NCI-H146 (cell line): ENCODE measurements at places on chromosomes 2 and 18.

DNA sequence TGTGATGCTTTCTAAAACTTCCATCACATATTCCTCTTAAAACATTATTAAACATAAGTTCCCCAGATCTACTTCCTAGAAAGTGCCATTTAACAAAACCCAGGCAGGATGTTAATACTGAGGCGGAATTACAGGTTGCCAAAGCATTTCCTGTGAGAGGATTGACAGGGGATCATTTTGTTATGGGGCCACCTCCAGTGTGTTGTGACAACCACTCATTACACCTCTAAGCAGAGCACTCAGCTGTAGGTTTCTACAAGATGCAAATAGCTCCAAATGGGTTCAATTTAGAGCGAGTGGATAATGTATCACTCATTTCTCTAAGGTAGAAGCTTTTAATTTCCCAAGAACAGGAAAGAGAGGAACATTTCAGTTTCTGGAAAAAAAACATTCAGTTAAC, 1429.5 kb upstream of the ACVR2A start:
- no peak for DNase-seq

GRCh38 chr2:218072002-218072401, 2.9 kb downstream of the RUFY4 start:
- no peak for DNase-seq

DNA sequence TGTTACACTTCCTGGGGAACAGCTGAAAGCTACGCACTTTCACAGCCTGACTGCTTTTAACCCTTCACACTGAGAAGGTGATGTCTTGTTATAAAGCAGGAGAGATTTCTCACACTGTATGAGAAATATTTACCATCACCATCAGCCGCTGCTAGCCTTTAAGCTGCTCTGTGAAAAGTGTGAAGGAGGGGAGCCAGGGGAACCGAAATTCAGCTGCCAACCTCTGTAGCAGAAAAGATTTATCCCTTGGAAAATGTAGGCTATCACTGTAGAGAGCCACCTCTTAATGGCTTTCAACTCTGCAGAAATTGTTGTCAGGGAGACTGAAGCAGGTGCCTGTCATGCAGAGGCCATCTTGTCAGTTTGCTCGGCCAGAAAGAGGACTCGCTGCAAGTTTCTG, 145.3 kb downstream of the SP3 start:
- peak; percentile 9 for DNase-seq

DNA sequence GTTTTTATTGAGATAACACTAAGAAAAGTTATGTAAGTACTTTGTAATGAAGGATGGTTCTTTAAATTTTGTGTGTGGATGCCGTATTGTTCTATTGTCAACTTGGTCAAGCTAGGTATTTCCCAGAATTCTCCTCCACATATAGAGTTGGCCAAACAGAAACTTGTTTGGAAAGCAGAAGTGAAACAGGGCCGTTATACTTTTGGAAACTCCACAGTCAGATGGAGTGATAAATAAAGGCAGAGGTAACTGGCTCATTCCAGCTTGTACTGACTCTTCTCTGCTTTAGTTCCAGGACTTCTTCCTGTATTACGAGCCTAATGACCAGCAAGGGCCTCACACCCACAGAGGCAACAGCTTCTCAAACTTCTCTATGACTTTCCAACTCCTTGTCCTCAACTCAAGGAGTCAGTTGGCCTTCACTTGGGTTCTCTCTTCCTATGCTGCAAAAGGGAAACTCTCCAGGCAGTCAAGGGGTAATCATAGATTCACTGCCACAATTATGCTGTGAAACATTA, 16.4 kb upstream of the STARD7 start:
- DNase-seq: no peak

GRCh38 chr2:17822445-17823117, 6.3 kb downstream of the MSGN1 start:
- no peak for DNase-seq

- no peak for DNase-seq
These were observed 58.4 kb downstream of the UBE2E3 start for GRCh38 chr2:181038796-181039195.

DNA sequence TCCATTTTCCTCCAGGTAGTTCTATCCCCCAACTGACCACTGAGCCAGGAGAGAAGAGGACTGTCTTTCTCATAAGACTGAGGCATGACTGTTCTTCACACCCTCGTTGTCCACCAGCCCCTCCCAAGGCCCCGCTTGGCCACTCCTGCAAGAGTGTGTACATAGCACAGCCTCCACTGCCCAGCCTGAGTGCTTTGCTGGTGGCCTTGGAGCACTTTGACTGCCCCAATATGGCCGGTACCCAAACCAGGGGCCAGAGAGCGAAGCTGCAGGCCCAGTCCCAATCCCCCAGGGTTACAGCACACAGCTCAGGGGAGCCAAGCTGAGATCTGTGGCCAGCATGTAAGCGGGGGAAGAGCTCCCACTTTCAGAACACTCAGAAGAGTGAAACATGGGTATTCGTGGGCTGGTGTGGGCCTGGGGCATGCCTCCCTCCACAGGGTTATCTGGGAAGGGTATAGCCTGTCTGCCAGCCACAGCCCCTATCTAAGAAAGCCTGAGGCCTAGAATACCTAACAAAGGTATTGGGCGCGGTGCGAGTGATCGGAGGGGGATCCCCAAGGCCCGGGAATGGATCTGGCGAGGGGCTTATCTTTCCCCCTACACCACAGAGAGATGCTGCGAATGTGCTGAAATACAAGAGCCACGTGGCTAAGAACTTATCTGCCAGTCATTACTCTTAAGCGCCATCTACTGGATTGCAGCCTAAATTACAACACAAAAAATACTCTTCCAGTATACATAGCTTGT, 163.8 kb downstream of the WDPCP start:
- no peak for DNase-seq

- peak; percentile 16 for DNase-seq
These were observed 17.0 kb downstream of the MBOAT2 start for GRCh38 chr2:8986327-8986976.

DNA sequence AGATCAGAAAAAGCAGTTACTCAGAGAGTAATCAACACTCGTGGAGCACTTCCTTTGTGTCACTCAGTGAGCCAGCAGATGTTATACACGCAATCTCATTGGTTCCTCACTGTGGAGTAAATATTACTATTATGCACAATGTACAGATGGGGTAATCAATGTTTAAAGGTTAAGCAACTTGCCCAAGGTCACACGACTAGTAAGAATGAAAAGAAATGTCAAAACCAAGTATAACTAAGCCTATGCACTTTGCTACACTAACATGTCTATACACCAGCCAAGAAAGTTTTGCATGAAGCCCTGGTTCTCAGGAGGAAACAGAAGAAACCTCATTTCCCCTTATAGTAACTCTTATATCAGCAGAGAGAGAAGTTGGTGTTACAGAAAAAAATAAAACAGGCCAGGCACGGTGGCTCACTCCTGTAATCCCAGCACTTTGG, 5.4 kb downstream of the METTL21A start:
- no peak for DNase-seq

GRCh38 chr2:26692897-26693849, 651 bp downstream of the KCNK3 start:
- peak; percentile 75 for DNase-seq

DNA sequence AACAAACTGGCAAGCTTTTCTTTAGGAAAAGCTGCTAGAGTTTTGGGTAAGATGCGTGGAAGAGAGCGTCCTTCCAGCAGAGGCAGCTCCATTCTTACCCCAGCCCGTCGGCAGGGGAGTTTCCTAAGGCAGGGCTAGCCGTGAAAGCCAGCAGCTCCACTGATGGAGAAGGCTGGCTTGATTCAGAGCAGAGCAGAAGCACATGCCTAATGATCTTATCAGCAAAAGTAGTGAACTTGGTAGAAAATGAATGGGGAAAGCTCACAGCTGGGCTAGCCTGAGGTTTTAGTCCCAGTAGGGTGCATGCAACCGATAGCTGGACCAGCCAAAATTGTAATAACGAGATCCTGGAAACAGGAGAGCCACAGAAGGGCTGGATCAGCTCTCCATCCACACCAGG, 20.8 kb downstream of the LAMA1 start:
- DNase-seq: no peak

DNA sequence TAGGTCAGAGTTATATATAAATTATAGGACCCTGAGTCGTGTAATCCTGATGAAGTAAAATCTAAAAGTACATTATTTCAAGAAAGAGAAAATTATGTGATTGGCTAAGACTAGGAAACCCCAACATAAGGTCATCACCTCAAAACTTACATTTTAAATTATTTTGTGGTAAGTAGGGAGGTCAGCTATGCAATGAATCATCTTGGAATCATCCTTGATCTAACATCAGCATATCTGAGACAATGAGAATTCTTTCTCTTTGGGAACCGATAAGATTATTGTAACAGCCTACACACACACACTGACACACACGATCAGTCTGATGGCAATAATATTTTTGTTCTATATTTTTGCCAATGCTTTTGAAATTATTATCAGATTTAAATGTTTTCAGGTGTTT, 904.8 kb upstream of the CHAC2 start:
- no peak for DNase-seq

GRCh38 chr2:10544252-10544651, 96.1 kb upstream of the ODC1 start:
- DNase-seq: no peak

DNA sequence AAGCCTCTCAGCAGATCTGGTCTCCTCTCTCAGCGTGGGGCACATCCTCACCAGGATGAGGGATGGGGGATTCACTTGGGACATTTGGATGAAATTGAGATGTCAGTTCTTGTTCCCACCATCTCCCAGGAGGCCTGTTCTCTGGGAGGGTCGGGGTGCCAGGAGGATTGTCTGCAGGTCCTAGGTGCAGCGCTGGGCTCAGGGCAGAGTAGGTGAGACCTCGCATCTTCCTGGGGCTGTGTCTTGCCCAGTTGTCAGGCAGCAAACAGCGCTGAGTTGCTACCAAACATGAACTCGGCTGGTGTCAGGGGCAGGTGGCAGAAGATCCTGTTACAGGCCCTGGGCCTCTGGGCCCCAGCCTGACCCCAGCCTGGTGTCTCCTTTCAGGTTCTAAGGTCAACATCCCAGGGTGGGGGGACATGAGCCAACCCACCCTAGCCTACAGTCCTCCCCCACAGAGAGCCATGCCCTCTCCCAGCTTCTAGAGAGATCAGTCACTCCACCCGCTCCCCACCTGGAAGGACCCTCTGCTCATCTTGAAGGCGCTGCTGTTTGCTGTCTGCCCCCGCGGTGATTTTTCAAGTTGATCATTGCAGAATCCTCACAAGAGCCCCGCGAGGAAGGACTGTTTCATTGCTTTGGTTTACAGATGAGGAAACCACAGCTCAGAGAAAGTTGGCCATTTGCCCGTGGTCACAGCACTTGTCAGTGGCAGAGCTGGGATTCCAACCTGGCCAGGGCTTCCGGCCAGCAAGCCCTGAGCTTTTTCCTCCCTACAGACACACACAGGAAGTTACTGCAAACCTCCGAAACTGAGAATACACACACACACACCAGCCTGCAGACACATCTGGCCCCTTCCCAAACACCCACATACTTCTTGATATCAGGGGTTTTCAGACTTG, 83.9 kb downstream of the STPG4 start:
- no peak for DNase-seq

- DNase-seq: no peak
These were observed 1167.5 kb upstream of the ACVR2A start for GRCh38 chr2:146677280-146677679.

DNA sequence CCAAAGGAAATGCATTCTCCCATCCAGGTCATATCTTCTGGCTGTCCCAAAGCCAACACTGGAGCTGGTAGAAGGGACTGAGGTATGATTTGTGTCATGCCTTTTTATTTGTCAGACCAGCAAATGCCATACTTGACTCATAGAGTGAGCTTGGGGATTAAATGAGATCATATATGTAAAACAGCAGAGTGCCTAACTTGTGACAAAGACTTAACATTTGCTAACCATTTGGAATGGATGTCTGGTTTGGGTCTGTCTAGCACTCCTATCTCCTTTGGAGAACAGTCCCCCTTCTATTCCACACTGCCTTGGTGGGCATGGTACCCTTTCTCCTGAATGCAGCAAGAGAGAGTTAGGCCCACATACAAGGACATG, 128.5 kb upstream of the LGALSL start:
- no peak for DNase-seq

GRCh38 chr2:234754126-234754525, 197.7 kb upstream of the SH3BP4 start:
- DNase-seq: no peak

GRCh38 chr2:108833219-108833618, 46.6 kb downstream of the CCDC138 start:
- DNase-seq: no peak

DNA sequence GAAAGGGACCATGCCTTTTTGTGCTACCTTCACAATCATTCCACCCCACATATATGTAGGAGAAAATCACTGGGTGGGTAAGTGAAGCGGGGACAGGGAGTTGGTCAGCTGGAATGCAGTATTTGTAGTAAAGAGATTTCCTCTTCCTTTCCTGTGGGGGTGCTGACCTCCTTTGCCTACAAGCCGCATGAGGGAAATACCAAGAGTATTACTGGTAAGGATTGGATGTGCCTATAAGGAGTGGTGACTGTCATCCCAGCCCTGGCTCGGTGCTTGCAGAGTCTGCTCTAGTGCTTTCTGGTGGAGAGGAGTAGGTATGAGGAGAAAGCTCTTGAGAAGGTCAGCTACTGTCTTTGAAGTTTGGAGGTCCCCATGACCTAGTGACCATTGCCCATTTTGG, 324.6 kb downstream of the HRH4 start:
- no peak for DNase-seq

DNA sequence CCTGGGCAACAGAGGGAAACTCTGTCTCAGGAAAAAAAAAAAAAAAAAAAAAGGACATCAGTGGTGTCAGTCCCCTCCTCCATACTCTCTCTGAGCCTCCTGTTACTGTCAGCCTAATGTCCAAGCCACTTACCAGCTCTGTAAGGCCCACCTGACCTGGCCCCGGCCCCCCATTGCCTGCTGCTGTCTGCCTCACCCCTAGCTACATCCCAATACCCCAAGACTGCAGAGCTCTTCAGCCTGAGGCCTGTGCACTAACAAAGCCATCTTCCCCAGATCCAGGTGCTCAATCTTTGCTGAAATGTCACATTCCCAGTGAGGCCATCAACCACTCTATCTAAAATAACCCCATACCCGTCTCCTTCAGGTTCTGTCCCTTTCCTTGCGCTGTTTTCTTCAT, 5.7 kb downstream of the ARMC9 start:
- DNase-seq: no peak

- DNase-seq: peak; percentile 60
These were observed 115.7 kb upstream of the SLC1A4 start for GRCh38 chr2:64873472-64873924.

DNA sequence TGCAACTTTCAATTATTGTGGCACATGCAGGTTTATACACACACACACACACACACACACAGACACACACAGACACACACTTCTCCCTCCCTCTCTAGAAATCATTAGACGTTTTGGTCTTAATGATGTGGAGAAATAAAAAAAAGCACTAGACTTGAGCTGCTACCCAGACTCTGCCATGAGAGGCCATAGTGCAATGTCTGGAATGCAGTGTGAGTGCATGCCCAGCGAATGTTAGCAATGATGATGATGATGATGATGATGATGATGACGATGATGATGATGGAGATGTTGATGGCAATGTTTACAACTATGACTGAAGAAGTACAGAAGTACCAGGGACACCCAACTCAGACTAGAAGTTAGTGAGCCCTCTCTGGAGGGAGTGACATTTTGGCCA, 23.8 kb upstream of the KLHL29 start:
- DNase-seq: no peak
